ENCODE measurements at places on chromosomes 5 and 9. TPM values are rescaled to one million over a fixed set of nuclear protein-coding genes. Genes with fewer than 3 reads are reported as not detected.

BTNL8 gene
- not detected for total RNA-seq

SAXO1 gene
- total RNA-seq, result under 0.01 TPM

EPB41L4B gene
- under 0.01 TPM for total RNA-seq

SLC6A3 gene
- total RNA-seq, result not detected

MARCHF6 gene
- total RNA-seq, result 66.5 TPM

PLPP1 gene
- total RNA-seq, result 79.5 TPM

NR4A3 gene
- 2.4 TPM for total RNA-seq

PCDHGA8 gene
- 2.2 TPM for total RNA-seq

GCNT4 gene
- total RNA-seq, result 3.5 TPM

LCN1 gene
- total RNA-seq, result not detected

OR1Q1 gene
- 0.26 TPM for total RNA-seq

SLC4A9 gene
- total RNA-seq, result not detected

UBE2QL1 gene
- 0.06 TPM for total RNA-seq

TMEM171 gene
- 1.2 TPM for total RNA-seq

PPP3R2 gene
- not detected for total RNA-seq

CDC25C gene
- total RNA-seq, result 3.0 TPM

NEURL1B gene
- total RNA-seq, result 3.4 TPM

ZFP37 gene
- total RNA-seq, result 1.2 TPM
